GM23338 (cell line): ENCODE measurements at places on chromosomes 3 and 15. TPM values are rescaled to one million over a fixed set of nuclear protein-coding genes. Genes with fewer than 3 reads are reported as not detected.
A peak's percentile ranks its signal among the peaks of the same experiment; 100 is the strongest.

Gene DNASE1L3
- not detected in 2 replicates for polyA plus RNA-seq

Gene ZPLD1
- not detected in 2 replicates for polyA plus RNA-seq

DNA sequence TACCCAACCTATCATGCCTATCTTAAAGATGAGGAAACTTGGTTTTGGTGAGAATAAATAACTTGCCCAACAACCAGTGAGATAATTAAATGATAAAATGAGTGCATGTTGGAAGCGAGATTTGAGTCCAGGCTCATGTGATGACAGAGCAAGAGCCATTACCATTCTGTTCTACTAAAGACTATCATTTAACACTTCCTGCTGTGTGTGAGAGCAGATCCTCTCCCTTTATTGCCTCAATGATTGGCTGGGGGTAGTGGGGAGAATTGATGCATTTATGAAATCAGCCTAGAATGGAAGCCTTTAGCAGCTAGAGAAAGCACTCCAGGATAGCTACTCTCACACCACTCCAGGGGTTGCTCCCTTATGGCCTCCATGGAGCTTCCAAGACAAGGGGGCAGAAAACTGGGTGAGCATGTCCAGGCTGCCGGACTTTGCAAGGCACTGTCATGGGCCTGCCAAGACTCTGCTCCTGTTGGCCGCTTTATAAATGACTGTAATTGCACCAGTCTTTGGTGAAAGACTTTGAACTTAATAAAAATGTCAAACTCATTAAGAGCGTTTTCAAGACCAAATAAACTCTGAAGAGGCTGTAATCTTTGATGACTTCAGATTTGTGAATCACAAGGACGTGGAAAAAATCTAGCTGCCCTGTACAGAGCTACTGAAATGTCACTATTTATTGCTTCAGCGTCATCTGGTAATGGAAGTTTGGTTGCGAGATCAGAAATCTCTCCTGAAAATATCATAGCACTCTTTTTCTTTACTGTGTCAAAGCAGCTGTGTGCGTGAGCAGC is 209.1 kb upstream of the NR2E3 start:
- DNase-seq: no peak

DNA sequence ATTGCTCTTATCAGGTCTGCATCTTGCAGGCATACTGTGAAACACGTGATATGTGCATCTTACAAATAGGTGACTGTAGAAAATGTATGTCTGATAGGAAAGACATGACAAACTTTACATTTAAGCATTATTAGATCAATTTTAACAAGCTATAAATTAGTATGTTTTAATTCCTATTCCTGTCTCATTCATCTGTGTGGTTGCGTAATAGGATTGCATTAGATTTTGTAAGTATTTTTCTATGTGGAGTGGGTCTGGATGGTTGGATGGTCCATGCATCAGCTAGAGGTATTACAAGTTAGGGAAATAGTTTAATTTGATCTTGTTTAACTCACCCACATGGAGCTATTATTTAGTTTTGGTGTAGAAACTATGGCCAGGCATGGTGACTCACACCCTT is 18.8 kb downstream of the ASTE1 start:
- no peak for DNase-seq

GRCh38 chr15:28903555-28903954 is 17.8 kb downstream of the APBA2 start:
- DNase-seq: no peak

Gene AGBL1
- not detected in 2 replicates for polyA plus RNA-seq

Gene OGG1
- polyA plus RNA-seq: 17.4 and 20.6 TPM in 2 replicates

DNA sequence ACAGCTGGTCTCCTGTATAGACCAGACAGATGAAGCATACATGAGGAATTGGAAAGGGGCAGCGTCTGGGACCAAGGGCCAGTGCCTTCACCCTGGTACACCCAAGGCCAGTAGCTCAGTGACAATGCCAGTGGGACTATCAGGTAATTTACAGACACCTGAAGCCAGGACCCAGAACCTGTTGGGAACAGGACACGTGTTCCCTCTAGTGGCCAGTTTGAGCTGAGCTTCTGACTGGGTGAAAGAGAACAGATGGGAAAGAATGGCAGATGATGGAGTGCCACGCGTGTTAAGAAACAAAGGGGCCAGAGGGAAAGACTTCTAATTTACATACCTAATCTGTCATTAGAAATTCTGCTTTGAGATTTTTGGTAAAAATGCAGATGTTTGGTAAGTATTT is 5.1 kb upstream of the SLC25A38 start:
- DNase-seq: peak; percentile 92

DNA sequence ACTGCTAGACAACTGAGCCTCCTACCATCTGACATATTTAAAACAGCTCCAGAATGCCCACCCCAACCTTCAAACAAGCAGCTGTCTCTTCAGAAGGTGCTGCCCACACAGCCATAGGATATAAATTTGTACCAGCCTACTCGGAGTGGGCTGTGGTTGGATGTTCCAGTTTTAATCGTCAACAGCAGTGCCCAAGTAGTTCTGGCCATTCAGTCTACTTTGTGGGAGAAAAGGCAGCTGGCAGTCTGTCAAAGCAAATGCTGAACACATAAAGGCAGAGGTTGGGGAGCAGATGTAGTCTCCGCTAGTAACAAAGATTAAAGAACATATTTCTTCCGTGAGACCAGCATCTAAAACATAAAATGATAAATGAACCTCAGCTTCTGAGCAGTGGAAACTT is 15.9 kb upstream of the ERC2 start:
- DNase-seq: no peak

Gene VEPH1
- 9.6 and 15.4 TPM in 2 replicates for polyA plus RNA-seq

GRCh38 chr15:62561059-62561519 is 396.0 kb upstream of the C2CD4B start:
- peak; percentile 70 for DNase-seq

GRCh38 chr3:49717211-49717958 is 2.1 kb downstream of the AMIGO3 start:
- no peak for DNase-seq

Gene SNUPN
- polyA plus RNA-seq: 20.5 and 22.4 TPM in 2 replicates

GRCh38 chr15:44441095-44441501 is 13.7 kb downstream of the CTDSPL2 start:
- peak; percentile 59 for DNase-seq

DNA sequence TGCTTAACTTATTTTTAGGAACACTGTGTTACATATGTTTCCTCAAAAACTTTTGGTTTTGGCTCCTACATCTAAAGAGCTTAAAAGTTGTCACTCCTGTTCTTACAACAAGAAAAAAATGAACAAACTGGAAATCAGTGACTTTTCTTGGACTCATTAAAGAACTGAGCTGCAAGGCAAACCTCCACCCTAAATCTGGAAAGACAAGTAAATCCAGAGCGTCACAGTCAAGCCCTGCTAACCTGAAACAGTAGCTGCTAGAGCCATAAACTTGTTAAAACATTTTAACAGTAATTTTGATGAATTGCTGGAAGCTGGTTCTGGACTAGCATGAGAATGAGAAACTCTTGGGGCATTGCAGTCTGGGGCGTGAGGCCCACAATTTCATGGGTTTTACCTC is 350.5 kb upstream of the COL8A1 start:
- DNase-seq: no peak

DNA sequence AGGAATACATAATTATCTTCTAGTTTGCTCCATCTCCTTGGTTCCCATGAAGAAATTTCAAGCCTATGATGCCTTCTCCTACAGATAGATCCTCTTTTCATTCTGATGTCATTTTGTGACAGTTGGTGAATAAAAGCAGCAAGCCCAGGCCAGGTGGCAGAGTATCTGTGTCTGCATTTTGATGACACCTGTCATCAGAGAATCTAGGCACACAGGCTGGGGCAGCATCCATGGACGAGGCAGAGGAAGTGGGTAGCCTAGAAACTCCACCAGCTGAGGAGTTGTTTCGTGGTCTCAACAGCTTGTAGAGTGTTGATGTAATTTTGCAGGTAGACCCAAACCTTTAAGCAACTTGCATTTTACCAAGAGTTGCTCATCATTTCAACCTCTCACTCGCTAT is 269.8 kb downstream of the FEZF2 start:
- DNase-seq: no peak

DNA sequence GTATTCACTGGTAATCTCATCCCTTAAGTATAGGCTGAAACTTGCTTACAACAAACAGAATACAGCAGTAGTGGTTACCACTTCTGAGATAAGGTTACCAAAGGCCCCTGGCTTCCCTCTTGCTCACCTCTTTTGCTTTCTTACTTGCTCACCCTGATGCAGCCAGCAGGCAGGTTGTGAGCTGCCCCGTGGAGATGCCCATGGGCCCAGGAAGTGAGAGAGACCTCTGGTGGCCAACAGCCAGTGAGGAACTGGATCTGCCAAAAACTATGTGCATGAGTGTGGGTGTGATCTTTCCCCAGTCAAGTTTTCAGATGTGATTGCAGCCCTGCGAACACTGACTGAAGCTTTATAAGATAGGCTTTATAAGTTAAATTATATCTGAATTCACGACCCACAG is 48.7 kb downstream of the NMNAT3 start:
- DNase-seq: peak; percentile 66

DNA sequence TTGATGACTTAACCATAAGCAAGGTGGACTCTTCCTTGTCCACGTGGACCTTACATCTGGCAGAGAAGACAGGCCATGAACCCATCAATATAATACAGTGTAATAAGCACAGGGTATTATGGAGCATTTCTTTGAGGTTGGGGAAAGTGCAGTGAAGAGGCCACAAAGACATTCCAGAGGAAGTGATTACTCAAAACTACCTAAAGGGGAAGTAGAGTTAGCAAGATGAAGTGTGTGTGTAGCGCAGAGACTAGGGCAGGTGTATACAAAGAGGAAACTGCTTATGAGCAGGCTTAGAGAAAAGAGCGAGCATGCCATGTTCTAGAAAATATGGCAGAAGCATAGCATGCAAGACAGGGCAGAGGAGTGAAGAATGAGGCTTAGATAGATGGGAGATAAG is 17.9 kb downstream of the CP start:
- DNase-seq: no peak

GRCh38 chr3:170636400-170636973 is 50.6 kb upstream of the SLC7A14 start:
- no peak for DNase-seq

- no peak for DNase-seq
Observed at GRCh38 chr3:117873249-117873600, 1161.4 kb downstream of the IGSF11 start.

Gene ANKRD34C
- not detected in 2 replicates for polyA plus RNA-seq

Gene PEX5L
- 4.6 and 6.3 TPM in 2 replicates for polyA plus RNA-seq

DNA sequence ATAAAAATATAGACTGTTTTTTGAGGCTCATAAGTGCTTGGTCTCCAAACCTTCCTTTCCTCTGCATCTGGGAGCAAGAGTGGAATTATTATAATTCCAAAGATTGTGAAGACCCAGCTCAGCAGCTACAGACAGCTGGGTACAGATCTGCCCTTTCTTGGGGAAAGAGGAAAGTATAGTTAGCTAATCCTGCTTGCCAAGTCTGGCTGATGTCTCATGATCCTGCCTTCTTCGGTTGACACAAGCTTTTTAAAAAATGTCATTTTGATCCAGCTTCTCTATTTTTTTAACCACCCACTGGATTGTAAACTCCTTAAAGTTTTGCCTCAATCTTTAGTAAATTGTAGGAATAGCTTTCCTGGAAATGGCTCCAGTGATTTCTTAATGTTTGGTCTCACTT is 181.1 kb downstream of the LRTM1 start:
- DNase-seq: no peak

- no peak for DNase-seq
Observed at GRCh38 chr3:117665296-117665695, 955.7 kb downstream of the TUSC7 start.

GRCh38 chr15:50740955-50741354 is 24.6 kb downstream of the SPPL2A start:
- no peak for DNase-seq

DNA sequence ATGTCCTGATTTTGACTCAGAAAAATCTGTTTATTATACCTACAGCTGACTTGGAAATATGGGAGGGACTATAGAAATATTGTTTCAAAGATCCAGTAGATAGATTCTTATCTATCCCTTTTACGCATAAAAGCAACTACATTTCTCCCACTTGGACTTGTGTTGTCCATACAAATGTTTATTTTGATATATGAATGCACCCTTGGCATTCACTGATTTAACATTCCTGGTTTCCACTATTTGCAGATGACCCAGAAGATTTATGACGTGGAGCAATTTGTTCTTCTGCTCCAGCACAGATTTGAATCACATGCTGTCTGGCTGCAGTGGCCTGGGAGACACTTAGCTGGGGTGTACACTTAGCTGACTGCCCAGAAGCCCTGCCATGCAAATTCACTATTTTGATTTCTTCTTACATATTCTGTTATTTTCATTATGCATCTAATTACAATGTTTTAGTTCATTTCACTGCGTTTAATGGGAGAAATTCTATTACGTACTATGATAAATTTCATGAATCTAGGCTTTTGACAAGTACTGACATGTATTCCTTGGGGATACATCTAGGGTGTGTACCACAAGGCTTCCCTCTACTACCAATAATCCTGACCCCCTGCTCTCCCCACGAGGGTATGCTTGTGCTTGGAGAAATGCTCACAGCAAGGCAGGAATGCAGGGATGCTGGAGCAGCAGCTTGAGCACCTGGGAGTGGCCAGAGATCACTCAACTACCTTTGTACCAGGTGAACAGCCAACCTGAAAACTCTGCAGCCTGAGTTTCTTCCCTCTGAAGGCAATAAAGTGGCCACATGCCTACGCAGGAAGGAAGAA is 223.6 kb upstream of the TBL1XR1 start:
- no peak for DNase-seq

- no peak for DNase-seq
Observed at GRCh38 chr15:88131937-88132336, 124.6 kb downstream of the NTRK3 start.

DNA sequence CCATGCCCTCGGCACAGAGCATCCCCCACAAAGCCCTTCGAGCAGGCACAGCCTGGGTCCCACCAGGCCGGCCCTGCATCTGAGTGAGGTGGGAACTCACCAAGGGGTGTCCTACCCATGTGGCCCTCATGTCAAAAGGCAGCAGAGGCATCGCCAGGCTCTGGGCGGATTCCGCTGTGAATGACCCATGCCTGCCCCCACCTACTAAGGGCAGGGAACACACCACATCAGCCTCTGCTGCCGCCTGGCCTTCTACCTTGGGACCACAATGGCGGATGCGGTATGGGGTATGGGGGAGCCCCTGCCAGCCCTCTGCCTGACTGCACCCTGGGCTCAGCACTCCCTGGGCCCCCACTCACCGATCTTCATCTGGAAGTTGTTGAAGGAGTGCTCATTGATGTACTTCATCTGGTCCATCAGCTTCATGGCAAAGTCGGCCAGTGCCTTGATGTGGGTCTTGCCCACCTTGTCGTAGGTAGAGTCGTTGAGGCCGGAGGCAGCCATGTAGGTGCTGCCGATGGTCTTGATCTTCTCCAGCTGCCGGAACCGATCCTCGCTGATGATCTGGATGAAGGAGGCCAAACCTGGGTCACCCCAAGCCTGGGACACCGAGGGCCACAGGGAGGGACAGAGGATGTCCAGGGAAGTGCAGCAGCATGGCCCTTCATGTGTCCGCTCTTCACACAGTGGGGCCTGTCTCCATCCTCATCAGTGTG is 87.8 kb downstream of the SEC22A start:
- no peak for DNase-seq

Gene ABHD14A
- 12.7 TPM in 2 replicates for polyA plus RNA-seq
